ENCODE measurements at places on chromosomes 12 and 14. TPM values are rescaled to one million over a fixed set of nuclear protein-coding genes. Genes with fewer than 3 reads are reported as not detected.

The TAS2R31 gene
- polyA plus RNA-seq, result 0.29 TPM

The TMEM132D gene
- 0.02 TPM for polyA plus RNA-seq

The BRF1 gene
- polyA plus RNA-seq, result 5.8 TPM

The FGF23 gene
- polyA plus RNA-seq, result not detected

The IL23A gene
- not detected for polyA plus RNA-seq

The SELPLG gene
- 8.1 TPM for polyA plus RNA-seq

The A2M gene
- polyA plus RNA-seq, result 171 TPM

The WNT5B gene
- 38.7 TPM for polyA plus RNA-seq

The ADAMTS20 gene
- polyA plus RNA-seq, result 0.01 TPM

The A2ML1 gene
- not detected for polyA plus RNA-seq

The KRT6B gene
- polyA plus RNA-seq, result not detected

The ACSS3 gene
- 10.2 TPM for polyA plus RNA-seq

The SERPINA12 gene
- polyA plus RNA-seq, result not detected

The SLC10A1 gene
- not detected for polyA plus RNA-seq

The ACRBP gene
- polyA plus RNA-seq, result 0.17 TPM

The DHRS2 gene
- 0.16 TPM for polyA plus RNA-seq
